ENCODE measurements at places on chromosomes 2 and 18.
A peak's percentile ranks its signal among the peaks of the same experiment; 100 is the strongest.

GRCh38 chr2:85795331-85796045 lies 41.7 kb downstream of the ATOH8 start:
- no peak for DNase-seq

DNA sequence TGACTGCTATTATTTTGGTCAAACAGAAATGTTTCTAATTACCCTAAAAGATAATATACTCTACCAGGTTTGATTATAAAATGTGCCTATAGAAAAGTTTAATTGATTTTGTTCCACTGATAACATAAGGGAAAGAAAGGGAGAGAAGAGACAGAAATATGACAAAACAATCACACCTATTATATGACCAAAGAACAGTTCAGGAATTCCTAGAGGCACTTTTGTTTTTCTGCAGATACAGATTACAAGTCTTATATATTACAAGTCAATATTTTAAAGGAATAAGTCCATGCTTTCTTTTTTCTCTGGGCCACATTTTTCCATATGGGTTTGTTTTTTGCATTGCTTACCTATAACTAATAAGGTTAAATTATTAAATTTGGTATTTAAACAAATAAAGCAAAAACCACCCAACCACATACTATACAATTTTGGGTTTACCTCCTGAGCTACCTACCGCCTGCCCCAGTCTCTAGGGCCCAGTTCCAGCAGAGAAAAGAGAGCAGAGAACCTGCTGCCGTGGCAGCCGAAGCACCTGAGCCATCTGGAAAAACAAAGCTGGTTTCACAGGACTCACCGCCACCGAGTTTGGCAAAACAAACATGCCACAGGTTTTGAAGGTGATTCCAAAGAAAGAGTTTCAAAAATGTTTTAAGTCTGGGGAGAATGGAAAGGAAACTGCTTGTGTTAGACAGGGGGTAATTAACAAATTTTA lies 92.1 kb downstream of the DYM start:
- no peak for DNase-seq

DNA sequence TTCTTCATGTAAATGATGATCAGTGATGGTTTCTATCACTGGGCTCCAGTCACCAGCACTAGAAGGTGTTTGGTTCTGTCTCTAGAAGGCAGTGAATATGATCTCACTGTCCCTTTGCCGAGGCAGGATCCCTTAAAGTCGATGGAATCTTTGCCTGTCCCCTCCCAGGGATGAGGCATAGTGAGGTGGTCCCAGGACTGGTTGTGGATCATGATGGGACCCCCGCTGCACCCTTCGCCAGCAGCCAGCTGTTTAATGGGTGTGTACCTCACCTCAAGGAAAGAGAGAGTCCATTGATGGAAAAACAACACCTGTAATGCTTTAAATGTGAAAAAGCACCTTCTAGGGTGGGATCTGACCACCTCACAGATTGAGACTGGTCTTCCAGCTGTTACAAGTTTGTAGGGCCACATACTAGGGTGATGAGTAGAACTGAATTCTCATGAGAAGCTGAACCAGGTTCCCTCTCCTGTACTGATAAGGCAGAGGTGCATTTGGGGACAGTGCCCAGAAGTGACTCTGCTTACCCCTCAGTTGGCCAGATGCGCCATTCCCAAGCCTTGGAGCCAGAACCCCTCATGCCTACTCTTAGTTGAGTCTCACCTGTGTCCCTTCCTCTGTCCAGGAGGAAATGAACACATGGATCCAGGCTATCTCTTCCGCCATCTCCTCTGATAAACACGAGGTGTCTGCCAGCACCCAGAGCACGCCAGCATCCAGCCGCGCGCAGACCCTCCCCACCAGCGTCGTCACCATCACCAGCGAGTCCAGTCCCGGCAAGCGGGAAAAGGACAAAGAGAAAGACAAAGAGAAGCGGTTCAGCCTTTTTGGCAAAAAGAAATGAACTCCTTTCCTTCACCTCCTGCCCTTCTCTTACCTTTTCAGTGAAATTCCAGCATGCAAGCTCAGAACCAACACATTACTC lies 55.5 kb upstream of the EML6 start:
- DNase-seq = no peak

DNA sequence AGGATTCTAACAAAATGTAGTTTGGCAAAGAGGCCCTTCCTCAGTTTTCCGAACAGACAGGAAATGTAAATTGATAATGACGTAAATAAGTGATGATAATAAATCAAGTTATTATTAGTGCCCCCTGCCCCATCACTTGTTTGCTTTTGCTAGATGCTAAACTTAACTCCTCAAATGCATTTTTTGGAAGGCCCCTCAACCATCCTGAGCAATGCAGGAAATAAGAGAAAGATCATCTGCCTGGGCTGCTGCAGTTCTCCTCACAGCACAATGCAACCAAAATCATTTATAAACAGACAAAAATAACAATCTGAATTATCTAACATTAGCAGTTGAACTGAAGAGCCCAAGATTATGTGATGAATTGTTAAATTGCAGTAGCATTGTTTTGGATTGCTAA lies 62.6 kb upstream of the PSMD14 start:
- DNase-seq = no peak

DNA sequence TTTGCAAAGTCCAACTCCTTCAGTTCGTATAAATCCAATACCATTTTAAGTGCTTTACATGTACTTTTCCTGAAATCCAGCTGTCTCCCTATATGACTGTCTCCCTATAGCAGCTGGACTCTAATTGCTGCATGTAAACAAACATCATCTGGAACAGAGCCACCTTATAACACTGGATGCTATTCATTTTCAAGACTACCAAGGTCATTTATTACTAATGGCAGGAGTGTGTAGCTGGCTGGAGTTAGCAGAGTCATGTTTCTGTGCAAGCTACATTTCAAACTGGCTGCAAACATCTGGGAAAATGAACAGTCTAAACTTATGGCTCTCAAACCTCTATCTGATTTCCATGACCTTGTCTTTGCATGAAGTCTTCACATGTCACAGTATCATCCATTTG lies 575.2 kb downstream of the PIK3C3 start:
- no peak for DNase-seq

GRCh38 chr2:10057231-10058107 lies 14.1 kb downstream of the KLF11 start:
- DNase-seq = peak; percentile 58

- no peak for DNase-seq
These were observed 11.3 kb downstream of the HYCC2 start for GRCh38 chr2:201059961-201060755.

DNA sequence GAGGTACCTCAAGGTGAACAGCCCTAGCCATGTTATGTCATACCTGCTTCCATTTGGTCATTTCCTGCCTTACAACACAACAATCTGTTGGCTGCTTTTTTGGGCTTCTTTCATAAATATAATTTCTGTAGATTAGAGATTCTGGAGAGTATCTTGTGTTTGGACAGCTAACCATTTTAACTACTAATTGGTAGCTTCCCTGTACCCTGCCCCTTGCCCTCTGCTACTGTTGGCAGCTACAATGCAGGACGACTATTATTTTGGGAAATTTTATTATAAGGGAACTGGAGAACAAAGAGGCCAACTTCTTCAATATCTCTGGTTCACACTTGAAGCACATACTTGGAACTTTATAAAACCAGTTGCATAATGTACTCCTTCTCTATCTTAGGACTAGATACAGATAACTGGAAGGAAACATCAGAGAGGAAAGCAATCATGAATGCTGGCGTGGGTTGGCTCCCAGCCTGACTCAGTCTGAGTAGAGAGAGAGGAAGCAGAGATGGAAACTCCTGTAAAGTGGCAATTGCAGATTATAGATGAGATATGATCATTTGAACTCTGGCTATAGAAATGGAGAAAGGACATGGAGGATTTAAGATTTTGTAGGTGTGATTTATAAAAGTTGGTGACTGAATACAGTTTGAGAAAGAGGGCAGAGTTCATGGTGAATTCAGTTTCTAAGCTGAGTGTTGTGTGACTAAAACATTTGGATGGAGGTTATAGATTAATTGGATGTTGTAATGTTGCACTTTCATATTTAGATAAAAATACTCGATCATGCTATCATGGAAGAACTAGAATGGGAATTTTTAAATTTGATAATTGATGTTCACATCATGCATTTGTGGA lies 74.5 kb downstream of the MDH1 start:
- no peak for DNase-seq

DNA sequence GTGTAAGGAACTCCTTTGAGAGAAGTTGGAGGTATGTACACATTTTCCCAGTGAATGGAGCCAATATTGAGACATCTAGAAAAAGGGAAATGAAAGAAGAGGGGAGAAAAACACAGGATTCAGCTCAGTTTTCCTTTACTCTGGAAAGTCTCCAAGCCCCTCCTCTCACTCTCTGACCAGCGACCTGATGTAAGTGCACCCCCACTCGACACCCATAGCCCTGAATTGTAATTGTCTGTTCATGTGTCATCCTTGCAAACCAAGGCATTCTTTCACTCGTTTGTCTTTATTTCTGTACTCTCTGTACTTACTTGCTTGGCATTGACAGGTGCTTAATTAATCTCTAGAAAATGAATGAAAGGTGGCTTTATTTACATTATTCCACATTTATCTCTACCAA lies 55.7 kb upstream of the CTAGE1 start:
- no peak for DNase-seq

DNA sequence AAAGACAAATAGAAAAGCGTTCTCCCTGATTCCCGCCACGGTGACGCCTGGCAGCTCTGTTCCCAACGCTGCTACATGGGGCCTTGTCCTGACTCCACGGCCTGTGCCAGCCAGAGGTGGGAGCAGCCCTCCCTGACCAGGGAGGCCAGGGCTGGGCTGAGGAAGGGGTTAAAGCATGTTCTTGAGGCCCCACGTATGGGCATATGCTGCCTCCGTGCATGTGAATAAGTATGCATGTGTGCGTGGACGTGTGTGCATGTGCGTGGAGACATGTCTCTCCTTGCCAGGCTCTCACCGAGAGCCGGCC lies 1.6 kb upstream of the SNED1 start:
- DNase-seq = no peak

- no peak for DNase-seq
These were observed 72.7 kb downstream of the POLR1A start for GRCh38 chr2:86032861-86033595.

GRCh38 chr2:235639428-235639773 lies 145.6 kb downstream of the AGAP1 start:
- DNase-seq = no peak

DNA sequence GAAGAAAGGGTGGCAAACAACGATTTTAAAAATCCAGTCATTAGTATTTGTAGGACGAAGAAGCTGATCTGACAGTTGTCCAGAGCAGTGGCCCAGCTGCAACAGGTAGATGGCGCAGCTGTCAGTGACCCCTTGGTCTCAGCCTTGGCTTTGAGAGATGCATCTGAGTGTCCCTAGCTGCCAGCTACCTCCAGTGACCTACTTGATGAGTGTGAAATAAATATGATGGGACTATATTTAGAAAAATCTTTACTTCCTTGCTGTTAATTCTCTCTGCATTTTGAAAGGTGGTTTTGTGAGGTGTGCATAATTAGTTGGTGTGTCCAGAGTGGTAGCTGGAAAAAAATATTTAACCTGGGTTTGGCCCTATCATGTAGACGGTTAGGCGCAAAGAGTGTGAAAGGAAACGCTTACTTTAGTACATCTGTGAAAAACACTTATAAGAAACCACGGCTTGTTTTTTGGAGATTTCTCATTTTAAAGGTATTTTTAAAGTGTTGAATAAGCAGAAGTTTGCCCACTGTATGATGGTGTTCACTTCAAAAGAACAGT lies 963 bp downstream of the INPP1 start:
- no peak for DNase-seq

GRCh38 chr2:216057688-216058193 lies 23.9 kb downstream of the PECR start:
- peak; percentile 58 for DNase-seq

- no peak for DNase-seq
These were observed 82.6 kb downstream of the MAPRE2 start for GRCh38 chr18:35123811-35124210.

GRCh38 chr2:82027921-82028615 lies 1723.5 kb upstream of the LRRTM1 start:
- no peak for DNase-seq

DNA sequence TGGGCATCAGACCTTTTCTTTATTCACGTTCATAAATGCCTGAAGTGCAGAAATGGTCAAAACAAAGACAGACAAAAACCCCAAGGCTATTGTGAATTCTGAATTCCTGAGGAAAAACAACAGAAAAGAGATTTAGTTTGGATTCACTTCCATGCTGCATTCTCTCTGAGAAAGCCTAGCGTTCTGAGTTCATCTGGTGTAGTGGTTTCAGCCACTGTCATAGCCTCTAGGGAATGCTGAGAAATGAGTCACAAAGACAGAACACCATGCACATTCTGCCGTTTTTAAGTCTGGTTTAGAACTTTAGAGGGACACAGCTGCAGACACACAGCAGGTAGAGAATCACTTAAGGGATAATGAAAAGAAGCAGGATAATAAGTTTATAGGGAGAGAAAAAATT lies 93.8 kb downstream of the LRP1B start:
- no peak for DNase-seq

DNA sequence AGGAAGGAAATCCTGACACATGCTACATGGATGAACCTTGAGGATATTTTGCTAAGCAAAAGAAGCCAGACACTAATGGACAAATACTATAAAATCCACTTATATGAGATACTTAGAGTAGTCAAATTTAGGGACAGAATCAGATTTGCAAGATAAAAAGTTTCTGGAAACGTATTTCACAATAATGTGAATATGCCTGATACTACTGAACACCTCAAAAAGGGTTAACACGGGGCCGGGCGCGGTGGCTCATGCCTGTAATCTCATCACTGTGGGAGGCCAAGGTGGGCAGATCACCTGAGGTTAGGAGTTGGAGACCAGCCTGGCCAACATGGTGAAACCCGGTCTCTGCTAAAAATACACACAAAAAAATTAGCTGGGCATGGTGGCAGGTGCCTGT lies 1.7 kb upstream of the RMC1 start:
- DNase-seq = no peak

GRCh38 chr2:234212534-234212933 lies 162.0 kb downstream of the SPP2 start:
- DNase-seq = no peak

- DNase-seq = no peak
These were observed 58.1 kb upstream of the SDC1 start for GRCh38 chr2:20282916-20283592.

GRCh38 chr18:75687626-75688025 lies 260.1 kb upstream of the SMIM21 start:
- DNase-seq = no peak

DNA sequence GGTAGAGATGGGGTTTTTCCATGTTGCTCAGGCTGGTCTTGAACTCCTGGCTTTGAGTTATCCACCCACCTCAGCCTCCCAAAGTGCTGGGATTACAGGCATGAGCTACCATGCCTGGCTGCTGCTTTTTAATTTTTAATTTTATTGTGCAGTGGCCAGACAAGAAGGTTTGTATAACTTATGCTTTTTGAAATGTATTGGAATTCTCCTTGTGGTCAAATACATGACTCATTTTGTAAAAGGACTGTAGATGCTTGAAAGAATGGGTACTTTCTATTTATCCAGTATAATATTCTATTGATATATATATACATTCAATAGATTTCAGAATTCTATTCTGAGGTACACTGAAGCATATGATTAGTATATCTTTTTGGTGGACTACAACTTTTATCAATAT lies 82.6 kb upstream of the ST3GAL5 start:
- DNase-seq = no peak
